ENCODE measurements at places on chromosomes 11 and 22. TPM values are rescaled to one million over a fixed set of nuclear protein-coding genes. Genes with fewer than 3 reads are reported as not detected.

- no peak for DNase-seq
Observed at GRCh38 chr22:32487461-32487860, 12.8 kb downstream of the FBXO7 start.

DNA sequence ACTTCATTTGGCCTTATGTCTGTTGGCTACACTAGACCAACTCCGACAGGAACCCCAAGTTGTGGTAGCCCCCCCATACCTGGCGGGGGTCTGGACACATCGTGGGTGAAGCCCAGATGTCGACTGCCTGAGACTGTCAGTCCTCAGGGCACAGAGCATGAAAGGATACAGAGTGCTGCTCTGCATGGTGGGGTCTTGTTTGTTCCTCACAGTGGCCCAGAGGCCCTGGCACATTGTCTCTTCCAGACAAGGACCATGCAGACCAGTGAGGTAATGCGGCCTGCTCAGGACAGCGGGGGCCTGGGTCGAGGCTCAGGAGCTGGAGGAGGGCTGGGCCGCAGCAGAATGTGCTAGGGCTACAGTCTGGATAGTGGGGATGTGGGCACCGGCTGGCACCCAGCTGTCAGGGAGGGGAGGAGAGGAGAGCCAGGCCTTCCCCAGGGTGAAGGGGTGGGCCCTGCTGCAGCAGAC, 14.6 kb downstream of the CAPN5 start:
- no peak for DNase-seq

- no peak for DNase-seq
Observed at GRCh38 chr11:295351-296170, 3.8 kb downstream of the IFITM5 start.

DNA sequence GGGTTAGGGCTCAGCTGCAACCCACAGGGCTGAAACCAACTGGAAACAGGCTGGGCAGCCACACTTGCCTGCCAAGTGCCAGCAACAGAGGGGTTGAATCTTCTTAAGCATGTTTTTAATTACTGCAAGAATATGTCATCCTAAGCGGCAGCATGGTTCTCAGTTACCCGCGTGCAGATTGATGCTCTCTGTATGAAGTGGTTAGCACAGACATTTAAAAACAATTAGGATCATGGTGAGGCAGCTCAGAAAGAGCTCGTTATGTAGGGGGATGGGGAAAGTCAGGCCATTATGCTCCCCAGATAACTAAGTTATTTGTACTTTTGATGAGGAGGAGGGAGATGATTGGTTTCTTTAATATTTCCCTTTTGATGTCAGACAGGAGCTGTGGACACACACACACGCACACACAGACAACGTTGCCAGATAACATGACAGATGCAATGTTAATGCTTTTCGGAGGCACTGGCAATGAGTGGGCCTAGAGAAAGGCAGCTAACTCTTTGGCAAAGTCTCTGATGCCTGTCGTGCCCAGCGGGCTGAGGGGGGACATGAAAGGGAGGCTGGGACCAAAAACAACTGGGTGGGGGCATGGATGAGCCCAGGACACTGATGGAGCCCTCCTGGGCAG, 389.7 kb downstream of the NXPE2 start:
- no peak for DNase-seq

- DNase-seq, result no peak
Observed at GRCh38 chr22:43479301-43479950, 67.6 kb downstream of the MPPED1 start.

FAM180B gene
- not detected for total RNA-seq

GRCh38 chr11:117284053-117284452, 7.1 kb upstream of the BACE1-AS start:
- DNase-seq, result no peak

- no peak for DNase-seq
Observed at GRCh38 chr11:126083829-126084607, 21.4 kb upstream of the CDON start.

DEUP1 gene
- not detected for total RNA-seq

DNA sequence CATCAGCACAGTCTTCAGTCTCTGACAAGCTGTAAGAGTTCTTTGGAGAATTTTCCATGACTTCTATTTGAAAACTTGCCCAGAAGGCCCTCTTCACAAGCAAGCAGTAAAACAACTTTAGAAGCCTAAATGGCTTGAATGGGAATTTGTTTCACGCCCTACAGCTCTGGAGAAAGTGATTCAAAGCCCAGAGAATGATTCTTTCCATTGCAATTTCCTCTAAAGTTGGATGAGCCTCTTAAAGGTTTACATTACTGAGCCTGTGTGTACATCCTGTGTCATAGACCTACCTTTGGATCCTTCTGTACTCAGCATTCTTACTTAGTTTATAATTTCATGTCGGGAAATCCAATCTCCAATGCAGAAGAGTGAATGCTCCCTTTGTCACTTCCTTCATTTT, 6.8 kb upstream of the OR8B3 start:
- DNase-seq, result no peak

DNA sequence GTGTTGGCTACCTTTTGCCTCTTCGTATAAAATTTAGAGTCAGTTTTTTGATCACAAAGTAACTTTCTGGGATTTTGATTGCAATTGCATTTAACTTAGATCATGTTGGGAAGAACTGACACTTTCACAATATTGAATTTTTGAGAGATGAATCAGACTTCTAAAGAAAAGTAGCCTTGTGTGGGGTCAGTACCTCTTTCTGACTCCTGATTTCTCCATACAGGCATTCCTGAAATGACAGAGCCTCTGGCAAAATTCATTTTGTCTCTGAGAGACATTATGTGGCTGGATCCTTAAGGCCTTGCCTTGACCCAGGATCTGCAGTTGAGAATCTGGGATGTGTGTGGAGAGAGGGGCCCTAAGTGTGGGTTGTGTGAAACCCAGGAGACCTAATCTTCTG, 37.8 kb downstream of the PPFIBP2 start:
- DNase-seq, result no peak

DNA sequence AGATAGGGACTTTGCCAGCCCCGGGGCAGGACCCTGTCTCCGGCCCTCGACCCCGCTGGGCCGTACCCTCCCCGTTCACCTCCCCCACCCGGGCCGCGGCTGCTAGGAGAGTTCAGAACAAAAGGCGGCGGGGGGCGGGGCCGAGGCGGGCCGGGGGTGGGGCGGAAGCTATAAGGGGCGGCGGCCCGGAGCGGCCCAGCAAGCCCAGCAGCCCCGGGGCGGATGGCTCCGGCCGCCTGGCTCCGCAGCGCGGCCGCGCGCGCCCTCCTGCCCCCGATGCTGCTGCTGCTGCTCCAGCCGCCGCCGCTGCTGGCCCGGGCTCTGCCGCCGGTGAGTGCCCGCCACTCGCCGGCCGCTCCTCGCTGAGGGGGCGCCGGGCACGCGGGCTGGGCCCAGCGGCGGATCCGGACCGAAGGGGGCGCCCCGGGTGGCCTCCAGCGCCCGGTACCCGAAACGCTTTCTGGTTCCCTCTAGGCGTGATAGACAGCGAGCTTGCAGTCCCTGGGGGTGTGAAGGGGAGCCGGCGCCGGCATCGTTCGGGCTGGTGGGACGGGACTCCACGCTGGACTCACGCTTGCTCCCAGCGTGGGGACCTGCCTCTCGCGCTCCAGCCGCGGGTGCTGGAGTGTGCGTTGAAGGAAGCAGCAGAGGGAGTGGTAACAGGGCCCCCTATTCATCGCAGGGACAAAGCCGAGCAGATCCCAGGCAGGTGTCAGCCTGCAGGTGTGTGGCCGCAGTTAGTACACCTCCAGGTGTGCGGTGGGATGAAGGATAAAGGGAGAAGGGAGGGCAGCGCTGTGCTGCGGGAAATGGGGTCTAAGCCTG, at the start of gene MMP11:
MMP11 (plus strand) TSS at position 201 of the 825 bp plus-strand sequence; CDS start at position 223, 22 bp downstream.
- DNase-seq, result no peak

- no peak for DNase-seq
Observed at GRCh38 chr11:293271-293851, 4.4 kb downstream of the PGGHG start.

SLCO2B1 gene
- total RNA-seq, result 0.77 TPM

OR2AG1 gene
- total RNA-seq, result not detected

MUC15 gene
- total RNA-seq, result not detected

DNA sequence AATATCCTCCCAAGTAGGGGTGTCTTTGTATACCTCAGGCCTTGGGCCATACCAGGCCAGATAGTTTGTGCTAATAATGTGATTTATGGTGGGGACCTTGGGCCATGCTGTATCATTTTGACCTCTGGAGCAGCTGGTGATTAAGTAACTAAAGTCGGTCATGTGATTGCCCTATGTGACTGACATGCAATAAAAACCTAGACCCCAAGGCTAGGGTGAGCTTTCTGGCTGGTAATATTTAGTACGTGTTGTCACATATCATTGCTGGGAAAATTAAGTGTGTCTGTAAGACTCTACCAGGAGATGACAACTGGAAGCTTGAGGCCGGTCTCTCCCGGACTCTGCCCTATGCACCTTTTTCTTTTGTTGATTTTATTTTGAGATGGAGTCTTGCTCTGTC, 12.6 kb upstream of the TFIP11 start:
- no peak for DNase-seq

DNA sequence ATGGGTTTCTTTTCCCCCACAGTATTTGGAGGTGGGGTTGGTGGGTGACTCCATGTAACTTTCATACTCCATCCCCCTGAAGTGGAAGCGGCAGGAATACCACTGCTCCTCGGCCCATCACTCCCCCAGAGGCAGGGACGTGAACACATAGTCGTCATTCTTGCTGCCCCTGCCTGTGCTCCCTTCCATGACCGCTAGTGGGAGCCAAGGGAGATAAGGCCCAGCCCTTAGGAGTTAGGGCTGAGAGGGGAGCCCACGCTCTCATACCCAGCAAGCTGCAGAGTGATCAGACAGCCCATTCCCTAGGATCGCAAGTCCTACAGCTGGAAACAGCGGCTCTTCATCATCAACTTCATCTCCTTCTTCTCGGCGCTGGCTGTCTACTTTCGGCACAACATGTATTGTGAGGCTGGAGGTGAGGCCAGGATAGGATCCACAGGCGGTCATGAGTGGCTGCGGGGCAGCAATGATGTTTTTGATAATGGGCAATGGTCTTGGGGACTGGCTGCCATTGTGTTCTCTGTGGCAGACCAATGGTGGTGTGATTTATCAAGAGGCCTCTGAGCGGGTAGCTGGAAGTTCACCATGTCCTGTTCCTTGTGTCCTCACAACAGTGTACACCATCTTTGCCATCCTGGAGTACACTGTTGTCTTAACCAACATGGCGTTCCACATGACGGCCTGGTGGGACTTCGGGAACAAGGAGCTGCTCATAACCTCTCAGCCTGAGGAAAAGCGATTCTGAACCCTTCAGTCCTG, 15.9 kb downstream of the RHOG start:
- no peak for DNase-seq

DNA sequence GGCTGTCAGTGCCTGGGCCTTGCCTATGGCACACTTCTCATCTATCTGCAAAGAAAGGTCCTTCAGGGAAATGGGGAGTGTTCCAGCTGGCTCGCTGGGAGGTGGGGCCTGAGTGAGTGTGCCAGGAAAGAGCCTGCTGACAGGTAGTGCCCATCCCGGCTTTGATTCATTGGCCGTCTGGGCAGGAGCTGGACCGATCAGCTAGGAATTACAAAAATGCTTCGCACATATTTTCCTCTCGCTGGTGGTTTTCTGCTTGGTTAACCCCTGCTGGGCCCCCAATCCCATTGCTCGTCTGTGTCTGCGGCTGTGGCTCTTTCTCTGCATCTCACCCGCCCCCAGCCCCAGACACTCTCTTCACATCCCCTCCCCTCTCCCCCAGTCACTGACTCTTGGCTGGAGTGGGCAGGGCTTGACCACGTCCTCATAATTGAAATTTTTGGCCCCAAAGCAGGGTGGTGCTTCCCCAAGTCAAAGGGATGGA, 10.8 kb downstream of the LIF start:
- no peak for DNase-seq

OR51B2 gene
- not detected for total RNA-seq

GRCh38 chr11:1277936-1278512, 31.4 kb downstream of the TOLLIP start:
- no peak for DNase-seq

KDM4D gene
- 0.87 TPM for total RNA-seq

IFITM1 gene
- 66.3 TPM for total RNA-seq

DNA sequence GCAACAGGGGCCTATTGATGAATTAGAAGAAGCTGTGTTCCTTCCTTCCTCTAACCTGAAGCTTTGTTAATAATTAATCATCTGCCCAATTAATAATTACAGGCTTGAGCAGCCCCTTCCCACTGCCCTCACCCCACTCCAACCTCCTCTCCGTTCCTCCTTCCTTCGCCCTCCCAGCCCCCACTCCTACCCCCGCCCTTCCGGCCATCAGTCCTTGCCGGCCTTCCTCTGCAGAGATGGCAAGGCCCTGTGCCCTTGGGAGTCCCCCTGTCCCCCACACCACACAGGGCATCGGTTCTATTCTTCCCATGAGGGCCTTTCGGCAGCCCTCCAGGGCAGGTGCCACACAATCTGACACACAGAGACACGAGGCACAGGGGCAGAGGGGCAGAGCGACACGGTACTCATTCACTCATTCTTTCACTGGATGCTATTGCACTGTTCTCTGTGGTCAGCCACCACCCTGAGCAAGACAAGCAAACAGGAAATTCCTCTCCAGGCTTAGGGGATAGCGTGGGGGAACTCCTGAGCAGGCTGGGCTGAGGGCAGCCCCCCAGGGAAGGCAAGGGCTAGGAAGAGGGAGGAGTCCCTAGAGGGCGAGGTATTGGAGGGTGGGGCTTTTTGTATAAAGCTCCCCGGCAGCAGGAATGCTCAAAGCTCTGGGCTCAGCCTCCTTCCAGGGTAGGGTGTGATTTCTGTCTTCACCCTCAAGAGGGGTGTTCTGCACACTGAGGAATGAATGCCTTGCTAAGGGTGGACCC, 14.7 kb downstream of the MGAT3 start:
- DNase-seq, result no peak

DNA sequence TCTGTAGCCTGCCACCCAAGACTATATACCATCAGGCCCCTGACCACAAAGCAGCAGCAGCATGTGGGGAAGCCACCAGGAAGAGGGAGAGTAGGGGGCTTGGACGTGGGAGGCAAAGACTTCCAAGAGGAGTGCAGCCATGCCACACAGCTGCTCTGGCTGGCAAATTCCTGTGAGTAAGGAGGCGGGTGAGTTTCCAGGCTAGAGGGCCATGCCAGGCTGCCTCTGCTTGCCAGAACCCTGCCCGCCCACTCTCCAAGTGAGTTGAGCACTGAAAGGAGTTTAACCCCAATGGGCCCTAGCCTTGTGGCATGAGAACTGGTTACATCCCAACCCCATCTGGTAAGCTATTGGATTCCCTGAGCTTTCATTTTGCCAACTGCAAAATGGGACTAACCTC, 4.7 kb upstream of the DGAT2 start:
- no peak for DNase-seq

GRCh38 chr11:8090756-8091155, 9.7 kb downstream of the TUB start:
- DNase-seq, result no peak

DNA sequence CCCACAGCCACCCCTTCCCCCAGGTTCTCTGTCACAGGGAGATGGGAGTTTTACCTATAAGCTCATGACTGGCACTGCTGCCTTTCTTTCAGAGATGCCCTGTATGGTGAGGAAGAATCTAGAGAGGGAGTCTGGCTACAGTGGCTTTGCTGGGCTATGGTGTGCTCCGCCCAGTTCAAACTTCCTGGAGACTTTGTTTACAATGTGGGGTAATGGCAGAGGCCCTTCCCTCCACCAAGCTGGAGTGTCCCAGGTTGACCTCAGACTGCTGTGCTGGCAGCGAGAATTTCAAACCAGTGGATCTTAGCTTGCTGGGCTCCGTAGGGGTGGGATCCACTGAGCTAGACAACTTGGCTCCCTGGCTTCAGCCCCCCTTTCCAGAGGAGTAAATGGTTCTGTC, 143.5 kb downstream of the MSANTD4 start:
- DNase-seq, result no peak
